A673 (cell line): ENCODE measurements at places on chromosomes 1 and 21. TPM values are rescaled to one million over a fixed set of nuclear protein-coding genes. Genes with fewer than 3 reads are reported as not detected.

- H3K36me3 ChIP-seq: no peaks in the 10 kb centered on the region
- DNase-seq: no peak
- H3K4me3 ChIP-seq: no peak overlapping the region
- no peaks in the 10 kb centered on the region for H3K27me3 ChIP-seq
- no peak overlapping the region for H3K27ac ChIP-seq
Measured at GRCh38 chr21:39754811-39755210, 9.8 kb downstream of the IGSF5 start.

DNA sequence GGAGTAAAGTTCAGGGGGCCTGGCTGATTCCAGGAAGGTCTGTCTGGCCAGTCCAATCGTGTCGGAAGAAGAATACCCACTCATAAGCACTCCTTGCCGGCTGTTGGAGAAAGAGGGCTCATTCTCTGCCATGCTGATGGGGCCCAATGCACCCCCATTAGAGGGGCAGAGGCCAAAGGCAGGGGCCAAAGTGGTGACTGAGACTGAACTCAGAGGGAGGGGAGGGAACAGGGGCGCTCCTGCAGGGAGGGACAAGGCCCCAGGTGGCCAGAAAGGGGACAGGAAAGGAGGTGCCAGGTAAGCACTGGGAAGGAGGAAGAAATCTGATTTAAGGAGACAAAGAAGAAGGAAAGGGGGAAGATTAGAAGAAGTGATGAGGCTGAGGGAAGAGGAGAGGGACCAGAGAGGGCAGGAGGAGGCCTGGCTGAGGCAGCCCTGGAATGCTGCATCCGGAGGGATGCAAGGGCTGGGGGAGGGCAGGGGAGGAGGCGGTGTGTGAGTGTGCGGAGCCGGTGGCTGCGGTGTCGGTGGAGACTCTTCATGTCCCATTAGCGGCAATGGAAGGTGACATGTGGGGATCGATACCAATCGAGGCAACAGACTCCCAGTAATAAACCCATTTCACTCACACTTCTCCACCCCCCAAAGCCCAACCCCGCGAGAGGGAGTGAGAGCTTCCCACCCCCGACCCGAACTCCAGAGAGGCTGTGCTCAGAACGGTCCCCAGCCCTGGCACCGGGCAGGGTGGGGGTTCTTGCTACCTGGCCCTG, 12.0 kb upstream of the ETV3L start:
- H3K4me3 ChIP-seq: no peak overlapping the region
- no peaks in the 10 kb centered on the region for H3K27me3 ChIP-seq
- DNase-seq: no peak

DNA sequence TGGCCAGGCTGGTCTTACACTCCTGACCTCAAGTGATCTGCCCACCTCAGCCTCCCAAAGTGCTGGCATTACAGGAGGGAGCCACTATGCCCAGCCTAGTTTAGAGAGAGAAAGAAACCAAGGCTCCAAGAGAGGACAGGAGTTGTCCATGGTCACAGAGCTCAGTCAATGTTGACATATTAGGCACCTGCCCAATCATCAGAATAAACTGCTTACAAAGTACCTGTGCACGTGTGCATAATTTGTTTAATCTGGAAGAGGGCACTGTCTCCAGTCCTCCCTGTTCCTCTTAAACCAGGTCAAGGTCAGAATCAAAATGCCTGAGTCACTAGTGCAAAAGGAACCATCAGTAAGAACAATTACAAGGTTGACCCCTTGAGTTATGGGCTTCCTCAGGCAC, 20.3 kb upstream of the MPZL1 start:
- DNase-seq: no peak
- no peaks in the 10 kb centered on the region for H3K36me3 ChIP-seq
- peaks cover 11% of the 10 kb centered on the region for H3K27me3 ChIP-seq
- H3K4me3 ChIP-seq: no peak overlapping the region
- H3K27ac ChIP-seq: no peak overlapping the region

- H3K36me3 ChIP-seq: peaks cover 55% of the 10 kb centered on the region
- H3K27ac ChIP-seq: no peak overlapping the region
- no peaks in the 10 kb centered on the region for H3K27me3 ChIP-seq
- peaks cover 43% of the 10 kb centered on the region for H3K4me1 ChIP-seq
Measured at GRCh38 chr21:37149411-37149810, 76.4 kb downstream of the TTC3 start.

The C1orf185 gene
- not detected in 2 replicates for total RNA-seq

The LIN28A gene
- 0.15 and 0.39 TPM in 2 replicates for total RNA-seq

The PATJ gene
- total RNA-seq: 6.6 and 8.2 TPM in 2 replicates

DNA sequence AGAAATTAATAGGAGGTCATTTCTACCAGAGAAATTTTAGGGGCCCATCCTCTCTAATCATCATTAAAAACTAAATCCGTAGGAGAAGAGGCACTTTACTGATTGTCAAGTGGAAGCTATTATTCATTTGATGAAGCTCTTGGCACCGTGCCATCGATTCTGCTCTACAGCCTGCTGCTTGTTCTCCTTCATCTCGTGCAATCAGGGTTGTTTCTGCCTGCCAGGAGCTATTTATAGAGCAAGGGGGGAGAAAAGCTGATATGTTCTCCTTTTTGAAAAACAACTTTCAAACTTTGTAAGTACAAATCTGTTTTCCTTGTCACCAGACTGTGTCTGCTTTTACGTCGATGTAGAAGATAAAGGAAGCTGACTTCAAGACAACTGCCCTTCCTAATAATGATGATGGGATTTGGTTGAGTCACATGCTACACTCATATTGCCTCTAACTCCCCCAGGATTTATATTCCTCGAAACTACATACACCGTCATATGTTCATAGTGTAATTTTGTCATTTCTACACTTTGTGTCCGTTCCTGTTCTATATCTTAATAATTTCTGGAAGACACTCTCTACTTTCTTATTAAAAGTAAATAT, 169.6 kb upstream of the LHX8 start:
- no peak overlapping the region for H3K27ac ChIP-seq
- H3K4me1 ChIP-seq: peaks cover 4% of the 10 kb centered on the region
- no peak overlapping the region for H3K4me3 ChIP-seq
- no peaks in the 10 kb centered on the region for H3K36me3 ChIP-seq
- H3K27me3 ChIP-seq: peaks cover 12% of the 10 kb centered on the region

- no peak for DNase-seq
- H3K27ac ChIP-seq: no peak overlapping the region
- no peaks in the 10 kb centered on the region for H3K4me1 ChIP-seq
- H3K27me3 ChIP-seq: no peaks in the 10 kb centered on the region
- no peaks in the 10 kb centered on the region for H3K36me3 ChIP-seq
- no peak overlapping the region for H3K4me3 ChIP-seq
Measured at GRCh38 chr1:3114131-3114744, 45.2 kb downstream of the PRDM16 start.

- H3K4me3 ChIP-seq: no peak overlapping the region
- no peak for DNase-seq
Measured at GRCh38 chr21:25581582-25581981, 25.7 kb downstream of the MRPL39 start.

GRCh38 chr21:29155118-29155932, 24.9 kb downstream of the MAP3K7CL start:
- H3K4me3 ChIP-seq: peak overlapping the region; percentile 24
- no peaks in the 10 kb centered on the region for H3K27me3 ChIP-seq
- H3K36me3 ChIP-seq: no peaks in the 10 kb centered on the region

The IVL gene
- not detected in 2 replicates for total RNA-seq

GRCh38 chr1:40709802-40710278, 18.3 kb downstream of the NFYC start:
- H3K36me3 ChIP-seq: no peaks in the 10 kb centered on the region
- H3K27ac ChIP-seq: peak overlapping the region; percentile 74
- no peak for DNase-seq
- peak overlapping the region; percentile 56 for H3K4me3 ChIP-seq
- H3K4me1 ChIP-seq: peaks cover 34% of the 10 kb centered on the region

GRCh38 chr1:228095938-228096337, 7.2 kb downstream of the C1orf35 start:
- peaks cover 82% of the 10 kb centered on the region for H3K36me3 ChIP-seq
- no peak overlapping the region for H3K4me3 ChIP-seq
- no peaks in the 10 kb centered on the region for H3K27me3 ChIP-seq

The UAP1 gene
- total RNA-seq: 122 and 152 TPM in 2 replicates

DNA sequence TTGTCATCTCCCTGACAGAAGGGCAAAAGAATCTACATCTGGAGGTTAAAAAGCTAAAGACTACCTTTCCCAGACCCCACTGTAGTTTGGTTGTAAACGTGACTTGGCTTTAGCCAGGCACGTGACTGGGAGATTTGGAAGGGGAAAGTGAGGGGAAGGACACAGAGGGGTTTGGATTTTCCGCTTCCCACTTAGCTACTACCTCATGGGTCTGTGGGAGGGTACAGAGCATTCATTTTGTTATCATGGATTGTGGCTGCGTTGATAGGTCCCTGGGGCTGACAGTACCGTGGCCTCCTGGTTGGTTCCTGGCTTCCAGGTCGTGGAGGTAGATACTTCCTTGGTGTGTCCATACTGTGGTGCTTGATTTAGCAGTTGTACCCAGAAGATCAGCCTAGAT, 2.6 kb downstream of the CHD1L start:
- no peak for DNase-seq
- H3K27ac ChIP-seq: no peak overlapping the region
- H3K27me3 ChIP-seq: no peaks in the 10 kb centered on the region
- H3K4me3 ChIP-seq: no peak overlapping the region
- H3K36me3 ChIP-seq: no peaks in the 10 kb centered on the region

DNA sequence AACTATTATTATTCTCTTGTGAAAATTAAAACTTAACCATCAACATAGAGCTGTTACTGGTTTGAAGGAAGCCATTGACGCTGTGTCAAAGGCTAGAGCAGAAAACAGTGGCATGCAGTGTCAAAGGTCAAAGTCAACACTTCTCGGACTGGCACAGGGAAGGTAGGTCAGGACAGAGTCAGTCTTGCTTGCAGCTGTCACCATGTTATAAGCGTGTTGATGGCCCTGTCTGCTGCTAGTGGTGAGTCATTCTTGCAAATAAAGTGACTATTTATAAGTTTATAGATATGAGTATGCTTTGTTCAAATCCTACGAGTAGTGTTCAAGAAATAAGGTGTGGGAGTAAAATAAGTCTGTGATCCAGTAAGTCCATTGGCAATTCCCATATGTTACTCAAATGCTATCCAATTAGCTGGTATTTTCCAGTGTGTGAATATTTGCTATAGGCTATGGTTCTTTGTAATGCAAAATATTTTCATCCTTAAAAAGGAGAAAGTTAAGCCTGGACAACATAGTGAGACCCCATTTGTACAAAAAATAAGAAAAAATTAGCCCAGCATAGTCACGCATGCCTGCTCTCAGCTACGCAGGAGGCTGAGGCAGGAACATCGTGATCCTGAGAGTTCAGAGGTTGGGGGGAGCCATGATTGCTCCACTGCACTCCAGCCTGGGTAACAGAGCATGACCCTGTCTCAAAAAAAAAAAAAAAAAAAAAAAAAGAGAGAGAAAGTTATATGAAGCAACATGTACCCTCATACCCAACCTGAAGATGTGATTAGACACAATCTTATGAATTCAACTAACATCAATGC, 26.3 kb upstream of the TINAGL1 start:
- peaks cover 12% of the 10 kb centered on the region for H3K4me1 ChIP-seq
- no peak for DNase-seq
- peak overlapping the region; percentile 34 for H3K4me3 ChIP-seq
- no peaks in the 10 kb centered on the region for H3K27me3 ChIP-seq
- no peak overlapping the region for H3K27ac ChIP-seq

DNA sequence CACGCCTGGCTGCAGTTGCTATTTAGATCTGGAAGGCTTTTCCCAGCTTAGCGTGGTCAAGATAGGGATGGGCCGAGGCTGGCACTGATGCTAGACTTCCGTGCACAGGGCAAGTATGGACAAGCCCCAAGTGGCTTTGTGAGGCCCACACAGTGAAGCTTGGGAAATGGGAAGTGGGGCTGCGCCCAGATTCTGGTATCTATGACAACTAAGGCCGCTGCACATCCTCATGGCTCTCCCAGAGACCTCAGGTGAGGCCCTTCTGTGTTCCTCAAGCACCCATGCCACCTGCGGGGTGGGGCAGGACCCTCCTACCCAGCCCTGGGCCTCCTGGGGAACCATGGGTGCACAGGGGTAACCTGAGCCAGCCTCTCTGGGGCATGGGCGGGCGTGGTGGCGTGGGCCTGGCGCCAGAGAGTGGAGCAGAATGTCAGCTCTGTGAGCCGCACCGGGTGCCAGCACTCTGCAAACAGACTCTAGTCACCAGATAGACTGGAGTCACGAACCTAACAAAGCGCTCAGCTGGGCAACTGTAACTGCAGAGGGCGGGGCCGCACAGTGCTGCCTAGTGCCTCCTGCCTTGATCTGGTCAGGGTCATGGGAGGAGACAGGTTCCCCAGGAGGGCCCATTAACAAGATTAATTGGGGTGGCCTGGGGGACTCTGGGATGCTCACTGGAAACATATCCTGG, 46.4 kb downstream of the ELF3 start:
- no peak overlapping the region for H3K4me3 ChIP-seq
- H3K4me1 ChIP-seq: no peaks in the 10 kb centered on the region
- H3K27me3 ChIP-seq: no peaks in the 10 kb centered on the region
- no peaks in the 10 kb centered on the region for H3K36me3 ChIP-seq

The LCE2B gene
- not detected in 2 replicates for total RNA-seq
